Fibroblast of the conjunctiva (primary cell): ENCODE measurements at places on chromosomes 13 and 19.

DNA sequence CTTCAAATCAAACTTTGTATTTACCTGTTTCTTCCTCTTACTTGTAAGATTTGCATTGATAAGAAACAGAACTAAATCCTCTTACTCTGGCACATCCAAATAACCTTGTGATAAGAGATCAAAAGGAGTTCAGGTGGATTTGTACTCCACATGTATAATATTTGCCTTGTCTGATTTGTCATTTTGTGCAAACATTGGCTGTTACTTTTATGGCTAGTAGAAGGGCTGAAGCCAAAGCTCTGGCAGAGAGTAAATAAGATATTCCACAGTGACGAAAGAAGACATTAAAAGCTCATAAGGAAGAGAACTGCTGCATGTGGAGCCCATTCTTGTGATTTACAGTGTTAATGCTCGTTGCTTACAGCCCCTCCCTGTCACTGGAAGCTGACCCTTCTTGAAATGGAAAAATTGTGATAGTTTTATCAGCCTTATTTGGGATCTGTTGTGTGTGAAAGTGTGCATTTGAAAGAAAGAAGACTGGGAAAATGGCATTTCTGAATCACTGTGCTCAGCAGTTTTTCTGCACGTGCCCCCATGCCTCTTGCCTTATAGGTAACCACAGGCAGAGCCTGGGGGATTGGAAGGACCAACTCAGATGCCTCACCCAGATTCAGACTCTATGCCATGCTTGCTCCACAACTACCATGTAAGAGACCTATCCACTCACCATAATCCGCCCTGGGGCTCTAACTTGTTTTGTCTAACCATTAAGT lies 68.2 kb downstream of the OXGR1 start:
- DNase-seq: no peak

GRCh38 chr19:18174983-18175382 lies 1.4 kb downstream of the IFI30 start:
- DNase-seq: no peak

DNA sequence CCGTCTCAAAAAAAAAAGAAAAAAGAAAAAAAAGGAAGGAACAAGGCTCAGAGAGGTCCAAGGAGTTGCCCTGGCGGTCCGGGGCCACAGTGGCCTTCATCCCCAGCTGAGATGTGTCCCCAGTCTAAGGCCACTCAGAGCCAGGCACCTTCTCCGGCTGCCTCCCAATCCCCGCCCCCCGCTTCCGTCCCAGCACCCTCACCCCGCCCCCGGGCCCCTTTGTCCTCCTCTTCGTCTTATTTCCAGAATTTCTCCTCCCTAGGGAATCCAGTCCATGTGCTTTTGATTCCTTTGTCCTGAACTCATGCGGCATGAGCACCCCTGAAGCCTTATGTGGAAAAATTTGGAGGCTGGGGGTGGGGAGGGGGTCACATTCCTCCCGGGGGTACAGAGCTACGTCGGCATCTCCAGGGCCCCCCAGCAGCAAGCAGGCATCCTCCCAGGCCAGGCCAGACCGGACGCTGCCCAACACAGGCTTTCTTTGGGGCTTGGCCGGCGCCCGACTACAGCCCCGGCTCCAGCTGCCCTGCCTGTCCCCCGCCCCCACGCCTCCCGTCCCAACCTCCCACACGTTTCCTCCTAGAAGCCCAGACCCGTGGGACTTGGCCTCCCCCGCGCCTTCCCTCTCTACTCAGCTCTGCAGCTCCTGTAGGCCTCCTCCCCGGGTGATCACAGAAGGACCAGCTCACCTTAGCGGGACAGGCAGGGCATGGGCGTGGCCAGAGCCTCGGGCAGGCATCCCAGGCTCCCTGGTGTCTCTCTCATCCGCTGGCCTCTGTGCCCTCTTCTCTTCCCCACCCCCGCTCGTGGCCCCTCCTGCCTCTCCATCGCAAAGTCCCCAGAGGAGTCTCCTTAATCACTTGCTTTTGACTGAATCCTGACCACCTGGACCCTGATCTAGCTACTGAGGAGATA lies 17.8 kb upstream of the ADGRE5 start:
- peak; percentile 44 for DNase-seq

- no peak for DNase-seq
Measured at GRCh38 chr19:17128403-17128802, 52.8 kb downstream of the MYO9B start.

- DNase-seq: no peak
Measured at GRCh38 chr19:8487137-8487851, 15.1 kb downstream of the PRAM1 start.

DNA sequence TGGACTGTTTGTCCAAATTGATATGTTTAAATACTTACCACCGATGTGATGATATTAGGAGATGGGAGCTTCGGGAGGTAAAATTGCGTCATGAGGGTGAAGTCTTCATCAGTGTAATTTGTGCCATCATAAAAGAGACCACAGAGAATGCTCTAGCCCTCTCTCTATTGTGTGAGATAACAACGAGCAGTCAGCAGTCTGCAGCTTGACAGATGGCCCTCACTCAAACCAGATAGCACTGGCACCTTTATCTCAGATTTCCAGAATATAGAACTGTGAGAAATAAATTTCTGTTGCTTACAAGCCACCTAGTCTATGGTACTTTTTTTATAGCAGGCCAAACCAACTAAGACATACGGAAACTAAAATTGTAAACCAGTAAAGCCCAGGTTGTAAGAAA lies 1718.9 kb upstream of the MIR17HG start:
- no peak for DNase-seq

DNA sequence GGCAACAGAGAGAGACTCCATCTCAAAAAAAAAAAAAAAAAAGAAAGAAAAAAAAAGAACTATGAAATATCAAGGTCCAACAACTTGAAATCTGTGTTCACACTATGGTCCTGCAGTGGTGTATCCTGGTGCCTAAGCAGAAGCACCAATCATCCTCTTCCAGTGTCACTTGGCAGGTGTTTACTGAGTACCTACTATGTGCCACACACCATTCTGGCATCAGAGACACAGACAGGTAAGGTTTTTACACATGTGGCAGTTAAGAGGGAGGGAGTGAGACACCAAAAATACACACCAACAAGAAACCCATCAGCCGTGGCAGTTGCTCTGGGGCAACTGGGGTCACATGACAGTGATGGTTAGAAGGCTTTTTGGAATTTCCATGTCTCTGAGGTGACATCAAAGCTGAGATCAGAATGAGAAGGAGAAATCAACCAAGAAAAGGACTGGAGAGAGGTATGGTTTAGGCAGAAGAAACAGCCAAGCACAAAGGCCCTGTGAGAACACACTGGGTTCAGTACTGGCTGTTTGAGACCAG lies 17.6 kb downstream of the PBX4 start:
- DNase-seq: no peak

DNA sequence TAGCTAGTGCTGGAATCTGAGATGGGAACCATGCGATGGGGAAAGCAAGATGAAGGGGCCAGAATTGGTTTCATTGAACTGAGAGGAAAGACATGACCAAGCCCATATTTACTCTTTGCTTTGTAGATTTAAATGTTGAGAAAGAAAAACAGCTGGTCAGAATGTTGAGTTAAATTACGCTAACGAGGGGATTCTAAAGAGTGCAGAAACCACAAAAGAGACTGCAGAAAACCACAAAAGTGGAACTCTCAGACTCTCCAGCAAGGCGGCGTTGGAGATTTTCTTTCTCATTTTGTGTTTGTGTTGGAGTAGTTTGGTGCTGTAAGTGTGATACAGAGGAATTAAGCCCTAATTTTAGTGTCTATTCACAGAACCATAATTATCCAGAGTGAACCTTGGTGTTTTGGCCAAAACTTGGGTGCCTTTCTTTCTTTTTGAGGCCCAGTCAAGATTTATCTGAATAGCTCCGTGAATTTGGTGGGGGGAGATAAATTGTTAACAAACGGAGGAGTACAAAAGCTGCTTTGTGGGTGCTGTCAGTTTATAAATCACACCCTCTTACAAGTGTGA lies 26.3 kb downstream of the SAE1 start:
- DNase-seq: no peak

- DNase-seq: no peak
Measured at GRCh38 chr19:30150626-30151025, 208.6 kb downstream of the URI1 start.

- no peak for DNase-seq
Measured at GRCh38 chr13:47117268-47117667, 220.4 kb upstream of the HTR2A start.

GRCh38 chr13:88622362-88622973 lies 951.3 kb downstream of the SLITRK5 start:
- DNase-seq: no peak

- DNase-seq: no peak
Measured at GRCh38 chr13:94414141-94414540, 65.3 kb downstream of the DCT start.

DNA sequence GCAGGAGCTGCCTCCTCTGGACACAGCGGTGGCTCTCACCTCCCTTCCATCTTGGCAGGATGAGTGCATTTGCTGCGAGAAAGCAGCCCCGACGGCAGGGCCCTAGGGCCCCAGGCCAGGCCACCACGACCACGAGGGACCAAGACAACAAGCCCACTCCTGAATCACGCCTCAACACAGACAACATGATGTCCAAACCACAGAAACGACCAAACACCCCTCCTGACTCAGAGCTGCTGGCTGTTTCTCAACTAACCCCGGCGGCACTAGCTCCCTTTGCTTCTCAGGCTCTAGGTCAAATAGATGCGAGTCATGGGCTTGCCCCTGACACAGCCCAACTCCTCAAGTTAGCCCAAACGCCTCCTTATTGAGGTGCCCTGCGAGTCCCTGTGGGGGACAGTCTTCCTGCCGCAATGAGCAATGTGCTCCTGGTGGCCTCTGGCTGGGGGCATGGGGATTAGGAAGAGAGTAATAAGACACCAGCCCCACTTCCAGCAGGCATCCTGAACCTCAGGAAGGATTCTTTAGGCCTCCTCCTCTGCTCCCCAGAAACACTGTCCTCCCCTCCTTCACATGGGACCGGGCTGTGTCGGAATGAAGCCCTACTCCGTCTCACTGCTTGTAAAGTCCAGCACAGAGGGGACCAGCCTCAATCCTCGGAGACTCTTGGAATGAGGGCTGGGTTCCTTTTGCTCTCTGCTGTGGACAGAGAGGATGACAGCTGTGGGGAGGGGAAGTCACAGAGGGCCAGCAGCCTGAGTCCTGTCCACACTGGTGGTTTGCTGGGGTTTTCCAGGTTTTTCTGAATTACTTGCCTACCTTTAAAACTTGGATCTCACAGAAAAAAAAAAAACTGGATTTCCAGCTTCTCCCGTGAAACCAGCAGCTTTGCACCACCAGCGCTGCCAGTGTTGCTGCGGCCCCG lies 6.9 kb upstream of the ATF5 start:
- no peak for DNase-seq

- no peak for DNase-seq
Measured at GRCh38 chr19:32817569-32818476, 51.7 kb downstream of the SLC7A9 start.

DNA sequence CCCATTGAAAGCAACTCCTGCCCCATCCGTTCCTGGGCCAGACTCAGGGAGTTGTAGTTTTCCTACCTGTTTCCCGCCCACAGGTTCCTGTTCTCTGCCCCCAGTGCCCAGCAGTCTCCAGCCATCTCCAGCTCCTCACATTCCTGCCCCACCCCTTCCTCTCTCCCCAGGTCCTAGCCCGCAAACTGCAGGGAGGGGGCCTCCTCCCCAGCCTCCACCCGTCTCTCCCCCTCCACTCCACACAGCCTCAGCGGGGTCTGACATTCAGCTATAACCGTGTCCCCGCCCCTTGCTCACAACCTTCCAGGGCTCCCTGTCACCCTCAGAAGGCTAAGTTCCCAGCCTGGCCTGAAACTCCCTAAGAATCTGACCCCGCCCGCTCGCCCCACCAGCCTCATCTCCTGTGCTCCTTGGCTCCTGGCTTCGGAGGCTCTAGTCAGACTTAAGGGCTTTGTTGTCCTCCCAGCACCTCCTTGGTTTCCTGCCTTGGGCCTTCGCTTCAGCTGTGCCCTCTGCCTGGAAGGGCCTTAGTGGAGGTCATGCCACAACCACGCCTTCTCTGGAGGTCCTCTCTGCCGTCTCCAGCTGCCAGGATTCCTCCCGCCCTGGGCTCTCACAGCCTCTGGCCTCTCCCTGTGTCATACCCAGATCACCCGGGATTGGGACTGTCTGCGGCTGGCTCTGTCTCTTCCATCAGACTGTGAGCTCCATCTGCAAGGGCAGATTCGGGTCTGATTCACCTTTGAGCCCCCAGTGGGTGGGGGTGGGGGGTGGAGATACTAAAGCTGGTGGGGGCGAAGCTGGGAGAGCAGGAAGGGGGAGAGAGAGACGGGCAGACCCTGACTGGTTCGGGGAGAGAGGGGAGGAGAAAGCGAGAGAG lies 5.1 kb upstream of the SPACA6 start:
- DNase-seq: no peak

DNA sequence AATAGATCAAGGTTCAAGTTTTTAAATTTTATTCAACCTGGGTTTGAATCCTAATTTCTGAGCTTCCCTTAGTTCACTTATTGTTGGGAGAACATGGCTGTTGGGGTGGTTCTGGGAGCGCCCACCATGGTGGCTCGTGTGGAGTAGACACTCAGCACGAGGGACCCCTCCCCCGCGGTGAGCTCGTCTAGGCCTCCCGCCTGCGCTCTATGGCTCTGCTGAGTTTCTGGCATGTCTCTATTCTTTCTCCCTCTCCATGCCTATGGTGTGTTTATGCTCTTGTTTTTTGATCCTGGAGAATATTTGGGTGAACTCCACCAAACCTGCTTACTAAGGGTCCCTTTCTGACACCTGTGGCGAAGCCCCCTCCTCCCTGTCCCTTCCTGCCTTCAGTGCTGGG lies 1.6 kb upstream of the EPN1 start:
- no peak for DNase-seq

DNA sequence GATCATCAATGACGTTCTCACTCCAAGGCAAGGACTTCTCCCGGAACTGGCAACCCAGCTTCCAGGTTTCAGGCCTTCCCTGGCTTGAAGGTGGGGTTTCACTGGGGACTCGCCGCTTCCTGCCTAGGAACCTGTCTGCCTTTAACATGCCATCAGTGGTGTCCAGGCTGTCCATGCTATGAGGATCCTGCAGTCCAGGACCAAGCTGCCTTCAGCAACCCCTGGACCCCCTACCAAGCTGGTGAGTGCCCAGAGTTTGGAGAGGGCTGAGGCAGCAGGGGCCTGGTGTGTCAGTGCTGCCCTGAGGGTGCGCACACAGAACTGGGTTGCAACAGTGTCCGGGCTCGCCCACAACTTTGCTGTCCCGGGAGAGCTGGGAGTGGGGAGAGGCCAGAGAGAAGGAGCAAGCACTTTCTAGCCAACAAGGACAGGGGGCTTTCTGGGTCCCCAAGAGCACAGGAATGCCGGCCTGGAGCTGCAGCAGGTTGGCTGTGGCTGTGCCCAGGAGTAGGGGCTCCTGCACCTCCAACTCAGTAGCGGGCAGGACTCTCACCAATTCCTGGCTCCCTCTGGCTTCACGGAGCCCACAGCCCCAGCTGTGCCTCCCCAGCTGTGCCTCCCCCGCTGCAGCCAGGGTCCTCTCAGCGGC lies 1563.2 kb upstream of the MIR17HG start:
- no peak for DNase-seq
